ENCODE measurements at places on chromosomes 13 and 19.
A peak's percentile ranks its signal among the peaks of the same experiment; 100 is the strongest.

- no peak for DNase-seq
Observed at GRCh38 chr13:30907121-30907861, 1.2 kb downstream of the MEDAG start.

- peak; percentile 61 for DNase-seq
Observed at GRCh38 chr13:78100486-78100885, 181.9 kb upstream of the EDNRB start.

DNA sequence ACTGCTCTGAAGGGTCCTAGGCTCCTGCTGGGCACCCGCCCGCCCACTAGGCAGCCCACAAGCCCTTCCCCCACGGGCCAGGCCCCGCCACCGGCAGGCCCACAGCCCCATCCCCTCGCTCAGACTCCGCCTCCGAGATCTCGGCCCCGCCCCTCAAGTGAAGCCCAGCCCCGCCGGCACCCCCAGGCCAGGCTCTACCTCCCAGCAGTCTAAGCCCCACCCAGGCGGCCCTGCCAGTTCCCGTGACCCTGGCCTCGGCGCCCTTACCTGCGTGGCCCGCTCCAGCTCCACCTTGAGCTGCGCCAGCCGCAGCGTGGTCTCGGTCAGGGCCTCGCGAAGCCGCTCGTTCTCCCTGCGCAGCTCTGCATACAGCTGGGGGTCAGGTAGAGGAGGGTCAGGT is 16.3 kb downstream of the EPS8L1 start:
- DNase-seq, result no peak

- DNase-seq, result no peak
Observed at GRCh38 chr13:106515635-106516254, 19.7 kb downstream of the EFNB2 start.

DNA sequence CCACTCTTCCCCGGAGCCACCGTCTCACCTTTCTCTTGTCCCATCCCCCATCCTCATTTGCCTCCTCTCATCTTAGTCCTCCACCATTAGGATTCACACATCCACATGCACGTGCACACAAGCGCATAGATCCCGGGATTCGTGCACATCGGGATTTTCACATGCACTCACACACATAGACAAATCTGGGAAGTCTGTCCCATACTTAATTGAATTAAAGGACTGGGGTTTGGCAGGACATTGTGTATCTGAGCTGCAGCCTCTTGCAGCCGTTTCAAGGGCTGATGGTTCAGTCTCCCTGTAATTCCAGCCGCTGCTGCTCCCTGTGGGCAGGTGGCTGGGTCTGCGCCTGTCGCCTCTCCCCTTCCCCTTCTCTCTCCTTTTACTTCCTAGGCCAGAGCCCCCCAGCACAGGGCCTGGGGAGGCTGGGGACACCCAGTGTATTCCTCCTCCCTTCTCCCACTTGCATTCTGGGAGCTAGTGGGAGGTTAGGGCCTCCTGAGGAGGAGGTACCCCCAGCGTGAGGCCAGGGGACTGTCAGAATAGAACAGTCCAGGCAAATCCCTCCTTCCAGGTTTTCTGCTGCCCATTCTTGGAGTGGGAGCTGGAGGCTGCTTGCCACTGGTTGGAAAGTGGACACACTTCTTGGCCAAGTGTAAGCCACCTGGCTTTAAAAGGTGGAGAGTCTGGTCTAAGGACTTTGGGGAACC is 43.6 kb downstream of the LYL1 start:
- DNase-seq, result no peak

- no peak for DNase-seq
Observed at GRCh38 chr19:3249408-3249807, 24.9 kb downstream of the CELF5 start.

DNA sequence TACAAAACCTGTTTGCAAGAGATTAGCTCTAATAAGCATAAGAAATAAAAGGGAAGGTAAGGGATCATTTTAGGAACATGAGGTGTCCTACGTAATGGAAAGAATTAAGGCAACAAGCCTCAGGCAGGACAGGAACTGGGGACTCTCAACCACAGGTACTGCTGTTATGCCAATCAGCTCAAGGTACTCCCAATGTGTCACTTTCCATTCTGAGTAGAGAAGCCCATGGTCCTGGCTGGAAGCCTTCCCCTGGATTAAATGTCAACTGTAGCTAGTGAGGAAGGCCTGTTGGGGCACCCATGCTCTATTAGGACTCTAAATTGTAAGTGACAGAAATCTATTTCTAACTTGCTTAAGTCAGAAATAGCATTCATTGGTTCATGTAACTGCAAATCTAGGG is 134.6 kb downstream of the DPF1 start:
- no peak for DNase-seq

GRCh38 chr19:46823049-46823448 is 27.6 kb downstream of the AP2S1 start:
- DNase-seq, result no peak

- DNase-seq, result no peak
Observed at GRCh38 chr19:30452931-30453330, 80.7 kb downstream of the ZNF536 start.

GRCh38 chr13:109784590-109785140 is 1.7 kb downstream of the IRS2 start:
- DNase-seq, result peak; percentile 81

- DNase-seq, result no peak
Observed at GRCh38 chr19:23766951-23767350, 8.3 kb upstream of the ZNF681 start.

GRCh38 chr13:50485979-50486935 is 357.2 kb downstream of the DLEU7 start:
- no peak for DNase-seq

- no peak for DNase-seq
Observed at GRCh38 chr19:23887642-23888041, 27.0 kb upstream of the ZNF726 start.

DNA sequence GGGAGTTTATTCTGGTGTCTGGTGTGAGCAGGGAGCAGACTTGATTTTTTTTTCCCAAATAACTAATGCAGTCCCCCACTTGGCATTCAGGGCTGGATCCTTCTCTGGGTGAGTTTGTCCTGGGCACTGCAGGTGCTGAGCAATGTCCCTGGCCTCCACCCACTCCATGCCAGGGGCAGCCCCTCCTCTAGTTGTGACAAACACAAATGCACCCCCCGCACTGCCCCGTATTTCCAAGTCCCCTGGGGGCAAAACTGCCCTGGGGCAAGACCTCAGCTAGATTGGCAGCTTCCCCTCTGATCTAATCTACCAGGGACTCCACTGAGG is 6.4 kb downstream of the MOB3A start:
- DNase-seq, result no peak

GRCh38 chr13:95411428-95412040 is 110.3 kb upstream of the ABCC4 start:
- DNase-seq, result no peak

DNA sequence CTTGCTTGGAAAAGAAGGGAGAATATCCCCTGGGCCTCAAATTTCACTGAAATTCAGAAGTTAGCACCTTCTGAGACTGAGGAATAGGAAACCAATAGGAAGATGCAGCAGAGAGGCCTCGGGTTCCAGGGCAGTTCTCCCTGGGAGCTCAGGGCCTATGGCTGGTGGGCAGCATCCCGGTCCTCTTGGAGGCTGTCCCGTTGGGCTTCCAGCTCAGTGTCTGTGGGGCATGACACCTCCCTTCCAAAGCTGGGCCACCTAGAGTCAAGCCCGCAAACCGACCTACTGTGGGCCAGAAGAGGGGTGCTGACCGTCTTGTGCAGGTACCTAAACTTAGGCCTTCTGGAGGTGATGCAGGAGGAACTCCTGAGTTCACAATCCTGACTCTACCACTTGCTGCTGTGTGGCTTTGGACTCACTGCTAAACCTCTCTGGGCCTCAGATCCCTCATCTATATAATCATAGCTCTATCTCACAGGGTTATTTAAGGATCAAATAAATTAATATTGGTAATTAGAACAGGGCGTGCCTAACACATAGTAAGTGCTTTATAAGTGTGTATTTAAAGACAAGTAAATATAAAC is 17.1 kb downstream of the SIAH3 start:
- no peak for DNase-seq

- DNase-seq, result no peak
Observed at GRCh38 chr19:57818378-57818777, 3.7 kb upstream of the ZNF552 start.

- no peak for DNase-seq
Observed at GRCh38 chr13:27806744-27807387, 14.6 kb downstream of the GSX1 start.
